ENCODE measurements at places on chromosomes 5 and 9. TPM values are rescaled to one million over a fixed set of nuclear protein-coding genes. Genes with fewer than 3 reads are reported as not detected.

DRD1 gene
- not detected for polyA plus RNA-seq

DNA sequence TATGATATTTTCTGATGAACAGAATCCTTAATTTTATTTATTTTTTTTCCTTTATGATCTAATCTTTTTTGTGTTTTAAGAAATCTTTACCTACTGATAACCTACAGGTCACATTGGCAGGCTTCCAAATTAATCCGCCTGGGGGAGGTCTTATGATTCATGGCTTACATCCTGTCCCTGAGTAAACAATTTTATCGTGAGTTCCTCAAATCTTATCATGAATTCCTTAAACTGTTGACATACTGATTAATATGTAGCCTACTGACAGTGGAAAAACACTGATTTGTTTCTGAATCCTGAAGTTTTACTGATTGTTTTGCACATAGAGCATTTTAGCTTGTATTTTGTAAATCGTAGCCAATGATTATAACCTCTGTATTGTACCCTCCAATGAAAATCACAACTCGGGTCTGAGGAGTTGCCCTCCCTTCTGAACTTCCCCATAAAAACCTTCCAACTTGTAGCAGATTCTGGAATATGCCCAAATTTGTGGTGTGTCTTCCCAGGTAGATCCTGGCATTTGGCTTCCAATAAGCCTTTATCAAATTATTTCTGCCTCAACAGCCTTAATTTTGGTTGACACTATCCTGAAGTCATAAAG is 105.6 kb downstream of the VCAN start:
- no peak for DNase-seq

GRCh38 chr5:14810928-14811572 is 60.5 kb downstream of the ANKH start:
- DNase-seq, result no peak

- no peak for DNase-seq
Observed at GRCh38 chr5:152136321-152136720, 211.7 kb upstream of the GLRA1 start.

All from muscle of leg (tissue), 16 donors.